Femur (tissue), 1 donor: ENCODE measurements at places on chromosomes 5 and 9.

GRCh38 chr9:74499770-74500583, 2.8 kb downstream of the RORB start:
- no peak for DNase-seq

DNA sequence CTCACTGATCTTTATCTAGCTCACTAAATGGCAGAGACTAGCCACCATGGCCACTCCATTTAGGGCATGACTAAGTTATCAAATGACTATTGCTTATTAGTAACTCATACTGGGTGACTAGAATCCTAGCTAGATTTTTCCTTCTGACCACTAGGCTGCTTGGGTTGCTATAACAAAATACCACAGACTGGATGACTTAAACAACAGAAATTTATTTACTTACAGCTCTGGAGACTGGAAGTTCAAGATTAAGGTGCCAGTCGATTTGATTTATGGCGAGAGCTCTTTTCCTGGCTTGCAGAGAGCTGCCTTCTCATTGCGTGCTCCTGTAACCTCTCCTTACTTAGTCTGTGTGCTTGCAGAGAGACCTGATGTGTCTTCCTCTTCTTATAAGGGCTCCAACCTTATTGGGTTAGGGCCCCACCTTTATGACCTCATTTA, 55.0 kb upstream of the APC start:
- DNase-seq, result no peak

- peak; percentile 81 for DNase-seq
Measured at GRCh38 chr5:10760096-10760920, 726 bp downstream of the DAP start.

- no peak for DNase-seq
Measured at GRCh38 chr5:115578657-115579056, 23.6 kb downstream of the TICAM2 start.

- no peak for DNase-seq
Measured at GRCh38 chr9:2210201-2210600, 195.1 kb downstream of the SMARCA2 start.

DNA sequence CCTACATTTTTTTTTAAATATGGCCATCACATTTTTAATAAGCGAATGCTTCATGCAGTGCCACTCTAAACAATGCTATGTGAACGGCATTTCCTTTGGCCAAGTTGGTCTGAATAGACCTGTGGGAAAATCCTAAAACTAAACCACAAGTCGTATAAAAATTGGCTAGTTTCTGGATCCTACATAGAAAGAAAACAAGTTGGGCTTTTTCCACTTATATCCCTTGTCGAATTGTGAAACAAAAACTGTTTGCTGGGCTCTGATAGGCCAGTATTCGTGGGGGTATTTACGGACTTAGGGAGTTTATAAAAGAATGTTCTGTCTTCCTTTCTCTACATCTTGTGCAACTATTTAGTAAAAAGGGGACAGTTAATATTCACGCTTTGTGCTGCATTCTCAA, 153.1 kb upstream of the KLF9 start:
- DNase-seq, result no peak

- DNase-seq, result no peak
Measured at GRCh38 chr5:140223567-140223966, 48.6 kb downstream of the CYSTM1 start.

- no peak for DNase-seq
Measured at GRCh38 chr9:134500931-134501760, 140.5 kb upstream of the COL5A1 start.

DNA sequence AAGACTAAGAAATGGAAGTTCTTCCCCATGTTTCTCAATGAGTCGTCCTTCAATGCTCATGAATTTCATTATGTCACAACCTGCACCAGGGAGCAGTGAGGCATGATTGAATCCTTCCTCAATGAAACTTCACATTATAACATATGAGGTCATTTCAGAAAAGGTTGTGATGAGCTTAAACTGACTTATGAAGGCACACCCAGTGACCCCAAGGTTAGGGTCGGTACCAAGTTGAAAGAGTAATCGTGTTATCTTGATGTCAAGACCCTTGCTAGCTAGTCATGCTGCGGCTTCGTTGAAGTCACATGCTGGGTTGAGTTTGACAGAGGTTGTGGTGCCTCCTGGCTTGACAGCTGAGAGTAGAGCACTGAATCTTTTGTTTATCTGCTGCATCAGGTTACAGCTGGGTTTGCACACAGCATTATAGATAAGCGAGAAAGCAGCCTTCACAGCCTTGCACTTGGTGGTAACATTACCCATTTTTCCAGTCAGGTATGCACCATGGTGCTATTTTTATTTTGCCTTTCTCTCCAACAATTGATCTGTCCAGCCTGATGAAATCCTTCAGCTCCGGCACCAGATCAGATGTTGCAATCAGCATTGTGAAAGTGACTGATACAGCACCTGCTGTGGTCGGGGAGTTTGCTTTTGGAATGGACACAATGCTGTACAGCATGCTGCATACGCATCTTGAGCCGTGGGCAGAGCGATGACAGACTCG, 133.2 kb downstream of the ERCC6L2 start:
- DNase-seq, result no peak

GRCh38 chr5:87099968-87100367, 167.7 kb upstream of the RASA1 start:
- no peak for DNase-seq

- DNase-seq, result no peak
Measured at GRCh38 chr5:76625087-76625815, 2.0 kb upstream of the F2RL2 start.

DNA sequence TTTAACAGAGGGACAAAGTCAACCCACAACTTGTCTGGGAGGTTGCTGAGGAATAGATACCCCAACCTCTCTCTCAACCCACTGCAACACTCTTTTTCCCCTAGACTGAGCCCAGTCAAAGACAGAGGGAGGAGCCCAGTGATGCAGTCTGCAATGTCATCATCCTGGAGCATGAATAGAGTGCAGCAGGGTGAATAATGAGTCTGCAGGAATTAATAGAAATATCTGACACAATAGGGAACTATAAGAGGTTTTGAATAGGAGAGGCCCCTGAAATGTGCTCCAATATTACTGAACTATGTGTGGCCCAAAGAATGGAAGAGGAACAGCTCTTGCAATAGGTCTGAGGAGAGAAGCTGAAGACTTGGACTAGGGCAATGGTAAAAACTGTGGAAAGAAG, 59.1 kb downstream of the PDCD1LG2 start:
- DNase-seq, result no peak

DNA sequence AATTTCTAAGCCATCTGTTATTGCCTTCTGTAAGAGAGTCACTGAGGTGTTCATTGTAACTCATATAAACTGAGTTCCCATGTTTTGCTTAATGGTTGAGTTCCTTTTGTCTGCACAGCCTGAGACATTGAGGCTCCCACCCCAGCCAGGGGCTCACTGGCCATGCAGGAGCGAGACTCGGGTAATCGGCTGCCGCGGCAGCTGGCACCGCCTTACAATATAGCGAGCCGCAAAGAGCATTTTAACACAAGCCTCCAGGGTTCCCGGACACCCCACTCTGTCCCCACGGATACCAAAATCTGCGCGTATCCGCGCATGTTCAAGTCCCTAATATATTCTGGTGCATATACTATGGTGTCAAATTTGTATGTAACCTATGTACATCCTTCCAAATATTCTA, 24.4 kb upstream of the GLDC start:
- no peak for DNase-seq

GRCh38 chr5:322281-322941, 897 bp downstream of the AHRR start:
- no peak for DNase-seq

DNA sequence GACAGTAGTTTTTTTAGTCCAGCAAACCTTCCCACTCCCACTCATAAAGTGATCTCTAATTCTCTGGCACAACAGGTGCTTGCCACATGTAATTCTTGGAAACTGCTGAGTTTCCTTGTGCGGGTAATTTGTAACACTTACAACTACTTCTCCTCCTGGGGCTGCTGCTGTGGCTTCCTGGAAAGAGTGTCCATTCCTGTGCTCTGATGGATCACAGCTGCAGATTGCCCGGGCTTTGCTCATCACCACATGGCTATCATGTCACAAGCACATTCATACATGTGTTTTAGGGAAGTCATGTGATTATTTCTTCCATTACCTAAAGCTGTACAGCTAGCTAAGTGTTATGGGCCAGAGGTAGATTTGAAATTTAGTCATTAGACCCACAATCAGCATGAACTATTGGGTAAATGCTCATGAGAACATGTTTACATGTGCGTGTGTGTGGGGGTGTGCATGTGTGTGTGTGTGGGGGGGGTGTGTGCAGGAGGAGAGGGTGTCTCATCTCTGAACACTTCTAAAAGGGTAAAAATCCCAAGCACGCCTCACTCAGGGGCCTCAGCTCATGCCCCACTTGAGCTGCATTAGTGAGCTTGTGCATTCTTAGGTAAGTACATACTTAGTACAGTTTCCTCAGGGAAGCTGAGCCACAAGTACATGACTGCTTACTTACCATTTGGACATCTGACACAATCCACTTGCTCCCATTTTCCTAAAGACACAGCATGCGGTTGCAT, 118.1 kb upstream of the CCDC112 start:
- DNase-seq, result peak; percentile 69

DNA sequence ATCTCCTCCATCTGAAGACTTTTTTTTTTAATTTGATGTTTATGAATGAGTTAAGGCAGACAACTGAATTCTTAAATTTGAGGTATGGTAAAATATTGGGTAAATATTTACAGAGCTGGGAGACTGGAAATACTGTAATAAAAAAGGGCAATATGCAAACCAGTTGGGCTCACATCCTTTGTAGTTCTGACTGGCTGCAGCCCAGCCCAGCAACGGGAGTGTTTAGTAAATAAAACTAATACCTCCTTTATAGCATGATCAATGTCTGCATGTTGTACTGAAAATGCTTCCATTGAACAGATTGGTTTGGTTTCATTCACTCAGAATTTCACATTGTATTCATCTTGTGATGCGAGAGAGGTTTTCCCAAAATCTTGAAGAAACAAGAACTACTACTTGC, 365.0 kb downstream of the DMRT2 start:
- peak; percentile 45 for DNase-seq

DNA sequence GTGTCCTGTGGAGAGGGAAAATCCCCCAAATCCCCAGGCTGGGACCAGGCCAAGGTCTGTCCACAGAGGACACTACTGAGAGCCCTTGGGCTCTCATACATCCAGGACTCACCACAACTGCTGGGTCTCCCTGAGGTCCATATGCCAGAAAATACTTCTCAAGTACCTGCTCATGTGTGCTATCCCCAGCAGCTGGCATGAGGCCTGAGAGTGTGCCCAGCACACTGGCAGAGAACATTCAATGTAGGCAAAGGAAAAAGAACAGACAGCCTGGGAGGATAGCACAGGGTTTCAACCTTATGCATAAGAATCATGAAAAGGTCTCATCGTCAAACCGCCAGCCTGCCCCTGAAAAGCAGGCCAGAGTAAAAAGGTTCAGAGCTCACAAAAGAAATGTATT, 154.1 kb upstream of the TAS2R1 start:
- no peak for DNase-seq

GRCh38 chr5:7016999-7017747, 303.9 kb downstream of the TENT4A start:
- no peak for DNase-seq

GRCh38 chr5:40045429-40045828, 620.6 kb upstream of the DAB2 start:
- no peak for DNase-seq

GRCh38 chr9:97412626-97413385, 910 bp downstream of the TDRD7 start:
- no peak for DNase-seq

- DNase-seq, result no peak
Measured at GRCh38 chr5:147339313-147339712, 104.5 kb downstream of the STK32A start.

DNA sequence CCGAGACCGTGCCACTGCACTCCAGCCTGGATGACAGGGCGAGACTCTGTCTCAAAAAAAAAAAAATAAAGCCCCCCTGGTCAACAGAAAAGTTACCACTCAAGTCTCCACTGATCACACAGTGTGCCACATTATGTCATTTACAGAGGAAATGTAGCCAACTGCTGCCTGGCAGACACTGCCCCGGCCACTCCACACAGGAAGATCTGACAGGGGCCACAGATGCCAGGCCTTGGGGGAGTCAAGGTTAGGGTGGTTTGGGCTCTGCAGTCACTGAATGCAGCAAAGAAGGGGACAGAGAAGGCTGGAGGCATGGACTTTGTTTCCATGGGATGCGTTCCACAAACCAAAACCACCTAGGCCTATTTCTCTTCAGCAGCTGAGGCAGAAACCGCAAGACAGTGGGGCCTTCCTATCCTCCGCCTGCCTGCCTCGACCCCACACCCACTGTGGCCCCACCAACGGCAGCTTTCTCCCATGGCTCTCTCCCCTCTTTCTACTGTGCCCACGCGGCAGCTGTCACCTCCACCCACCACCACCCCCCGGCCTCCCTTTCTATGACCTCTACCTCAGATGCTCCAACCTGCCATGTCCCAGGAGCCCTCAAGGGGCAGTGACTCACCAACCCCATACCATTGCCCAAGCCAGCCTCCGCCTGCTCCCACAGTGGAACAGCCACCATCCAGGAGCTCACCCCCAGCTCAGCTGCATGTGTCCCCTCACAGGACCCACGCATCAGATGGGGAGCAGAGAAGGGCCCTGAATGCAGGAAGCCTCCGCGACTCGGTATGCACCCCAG, 12.4 kb downstream of the IPPK start:
- DNase-seq, result no peak

GRCh38 chr5:6525910-6526309, 77.3 kb downstream of the UBE2QL1 start:
- no peak for DNase-seq

- no peak for DNase-seq
Measured at GRCh38 chr5:52906845-52907244, 82.3 kb upstream of the ITGA2 start.

DNA sequence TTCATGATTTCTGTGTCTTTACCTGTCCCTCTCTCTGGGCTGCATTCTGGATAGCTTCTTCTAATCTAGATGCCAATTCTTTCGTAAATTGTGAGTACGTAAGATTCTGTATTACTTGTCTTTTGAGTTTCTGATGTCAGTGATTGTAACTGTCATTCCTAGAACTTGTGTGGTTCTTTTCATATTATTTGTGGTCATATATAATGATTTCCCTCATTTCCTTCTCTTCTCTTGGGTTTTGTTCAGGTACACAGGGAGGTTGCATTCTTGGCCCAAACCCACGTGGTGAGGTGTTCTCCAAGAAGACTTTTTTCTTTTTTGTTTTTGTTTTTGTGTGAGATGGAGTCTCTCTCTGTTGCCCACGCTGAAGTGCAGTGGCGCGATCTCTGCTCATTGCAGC, 13.8 kb downstream of the UGCG start:
- DNase-seq, result no peak

DNA sequence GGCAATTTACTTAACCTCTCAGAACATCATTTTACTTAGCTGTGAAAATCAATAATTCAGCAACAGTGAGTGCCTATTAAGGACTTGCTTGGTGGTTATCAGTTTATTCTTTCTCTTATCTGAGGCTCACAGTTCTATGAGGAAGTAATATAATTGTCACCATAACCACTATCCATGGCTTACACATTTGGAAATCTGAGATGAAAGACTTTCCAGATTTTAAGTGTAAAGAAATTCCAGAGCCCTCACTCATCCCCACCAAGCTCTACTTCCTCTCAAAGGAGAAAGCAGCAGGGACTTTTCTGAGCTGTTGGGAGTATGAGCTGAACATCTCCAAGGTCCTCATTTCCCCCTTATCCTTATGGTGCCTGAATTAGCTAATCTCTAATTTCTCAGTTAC, 321.5 kb downstream of the FBXL7 start:
- DNase-seq, result no peak
